Stimulated activated CD8-positive, alpha-beta memory T cell treated with anti-CD3 and anti-CD28 coated beads, Interleukin-4, amount 100 ng/mL, for 1 hour (primary cell): ENCODE measurements at places on chromosomes 11 and 22.

DNA sequence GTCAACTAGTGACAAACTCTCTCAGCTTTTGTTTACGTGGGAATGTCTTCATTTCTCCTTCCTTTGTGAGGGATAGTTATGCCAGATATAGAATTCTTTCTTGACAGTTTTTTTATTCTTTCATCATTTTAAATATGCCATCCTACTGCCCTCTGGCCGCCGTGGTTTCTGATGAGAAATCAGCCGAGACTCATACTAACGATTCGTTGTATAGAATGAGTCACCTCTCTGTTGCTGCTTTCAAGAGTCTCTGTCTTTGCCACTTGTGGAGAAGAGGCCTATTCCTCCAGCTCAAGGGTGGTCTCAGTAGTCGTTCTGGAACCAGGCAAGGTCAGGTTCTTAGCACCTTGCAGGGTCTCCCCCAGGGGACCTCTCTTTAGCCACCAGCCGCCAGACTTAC, 8.0 kb downstream of the MYO7A start:
- DNase-seq, result no peak

- DNase-seq, result no peak
These were observed 73.6 kb downstream of the CSTPP1 start for GRCh38 chr11:47010179-47010578.

- no peak for DNase-seq
These were observed 8.6 kb upstream of the POLDIP3 start for GRCh38 chr22:42623301-42623751.

- DNase-seq, result no peak
These were observed 28.2 kb upstream of the MGAT3 start for GRCh38 chr22:39428597-39429071.

- no peak for DNase-seq
These were observed 86.2 kb downstream of the BTBD10 start for GRCh38 chr11:13376838-13377237.

GRCh38 chr11:7567311-7567710, 53.5 kb downstream of the PPFIBP2 start:
- no peak for DNase-seq

DNA sequence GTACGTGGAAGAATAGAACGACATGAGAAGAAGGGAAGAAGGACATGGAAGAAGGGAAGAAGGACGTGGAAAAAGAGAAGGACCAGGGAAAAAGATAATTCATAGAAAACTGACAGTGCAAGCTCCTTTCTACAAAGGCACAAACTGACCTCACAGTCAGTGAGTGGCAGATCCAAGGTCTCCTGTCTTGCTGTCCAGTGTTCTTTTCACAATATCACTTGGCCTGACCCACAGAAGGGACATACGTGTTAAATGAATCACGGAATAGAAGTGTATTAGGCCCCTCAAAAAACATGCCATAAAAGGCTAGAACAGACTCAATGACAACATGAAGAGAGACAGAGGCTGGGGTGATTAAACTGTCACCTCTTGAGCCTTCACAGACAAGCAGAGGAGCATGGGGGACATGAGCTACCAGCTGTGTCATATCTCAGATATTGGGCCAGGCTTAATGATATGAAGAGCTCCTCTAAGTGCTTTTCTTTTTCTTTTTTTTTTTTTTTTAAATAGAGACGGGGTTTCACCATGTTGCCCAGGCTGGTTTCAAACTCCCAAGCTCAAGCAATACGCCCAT, 4.6 kb downstream of the ASCC2 start:
- DNase-seq, result no peak

- DNase-seq, result no peak
These were observed 4.4 kb upstream of the APLNR start for GRCh38 chr11:57241353-57241972.

GRCh38 chr11:65487467-65488272, 11.2 kb upstream of the MALAT1 start:
- DNase-seq, result no peak

DNA sequence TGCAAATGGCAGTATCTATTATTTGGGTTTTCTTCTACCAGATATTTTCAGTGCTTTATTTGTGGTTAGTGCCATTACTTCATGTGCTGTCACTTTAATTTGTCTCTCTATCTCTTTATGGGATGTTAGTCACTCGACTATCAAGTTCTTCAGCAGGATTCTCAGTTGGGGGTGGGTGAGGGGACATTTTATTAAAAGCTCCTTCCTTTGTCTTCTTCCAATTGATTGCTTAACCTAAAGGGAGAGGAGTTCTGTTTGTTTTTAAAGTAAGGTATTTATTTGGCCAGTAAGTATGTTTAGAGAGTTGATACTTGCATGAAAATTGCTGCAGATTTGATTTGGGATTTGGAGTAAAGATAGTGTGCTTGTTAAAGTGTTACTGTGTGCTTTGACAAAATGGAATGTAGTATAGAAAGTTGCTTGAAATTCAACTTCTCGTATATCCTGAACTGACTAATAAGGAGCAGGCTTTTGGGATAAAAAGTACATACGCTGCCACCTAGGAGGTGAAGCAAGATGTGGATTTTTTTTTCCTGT, 10.3 kb downstream of the YAP1 start:
- DNase-seq, result no peak

GRCh38 chr11:44556735-44557409, 8.6 kb upstream of the CD82 start:
- DNase-seq, result no peak

GRCh38 chr11:122422682-122423081, 232.8 kb upstream of the UBASH3B start:
- no peak for DNase-seq

- DNase-seq, result no peak
These were observed 699 bp downstream of the AIFM3 start for GRCh38 chr22:20967697-20968211.

DNA sequence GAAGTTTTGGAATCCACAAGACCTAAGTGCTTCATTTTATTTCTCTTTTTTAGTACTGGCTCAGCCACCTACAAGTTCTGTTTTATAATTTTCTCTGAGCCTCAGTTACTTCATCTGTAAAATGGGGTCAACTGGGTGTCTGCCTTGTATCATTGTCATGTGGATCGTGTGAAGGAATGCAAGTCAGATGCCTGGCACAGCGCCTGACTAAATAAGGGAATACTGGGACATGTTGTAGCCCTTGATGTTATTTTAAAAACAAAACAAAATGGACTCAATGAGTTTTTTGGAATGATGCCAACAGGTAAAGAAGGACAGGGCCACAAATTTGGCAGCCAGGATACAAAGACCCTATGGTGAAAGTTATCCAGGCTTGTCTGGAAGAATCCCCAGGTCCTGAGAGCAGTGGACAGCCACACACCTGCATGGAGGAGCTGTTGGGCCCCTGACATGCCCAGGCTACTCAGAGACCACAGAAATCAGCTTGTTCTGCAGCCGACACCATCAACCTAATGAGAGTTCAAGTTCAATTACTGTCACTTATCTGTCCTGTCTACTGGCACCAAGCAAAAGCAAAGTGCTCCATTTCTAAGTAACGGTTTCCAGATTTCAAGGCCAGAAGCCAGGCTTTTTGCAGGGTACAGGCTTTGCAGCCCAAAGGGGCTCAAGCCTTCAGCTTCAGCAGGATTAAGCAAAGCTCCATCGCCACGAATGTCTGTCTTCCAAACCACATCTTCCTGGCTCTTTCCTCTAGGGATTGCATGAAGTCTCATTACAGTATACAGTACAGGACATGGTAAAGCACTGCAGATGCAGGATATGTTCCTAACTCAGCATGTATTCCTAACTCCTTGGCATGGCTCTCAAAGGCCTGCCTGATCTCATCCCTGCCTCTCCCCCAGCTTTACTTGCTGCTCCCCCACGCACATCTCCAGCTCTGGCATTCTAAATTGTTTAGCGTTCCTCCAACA, 18.4 kb downstream of the DKK3 start:
- no peak for DNase-seq

GRCh38 chr11:96187822-96188221, 155.2 kb downstream of the MAML2 start:
- DNase-seq, result no peak
